ENCODE measurements at places on chromosomes 12 and 14.

GRCh38 chr12:57261428-57261865 lies 10.5 kb upstream of the STAC3 start:
- no peak for DNase-seq
- no peak overlapping the region for H3K4me3 ChIP-seq
- peak overlapping the region; percentile 87 for H3K27ac ChIP-seq
- H3K36me3 ChIP-seq, result peaks cover 4% of the 10 kb centered on the region
- no peaks in the 10 kb centered on the region for H3K27me3 ChIP-seq

DNA sequence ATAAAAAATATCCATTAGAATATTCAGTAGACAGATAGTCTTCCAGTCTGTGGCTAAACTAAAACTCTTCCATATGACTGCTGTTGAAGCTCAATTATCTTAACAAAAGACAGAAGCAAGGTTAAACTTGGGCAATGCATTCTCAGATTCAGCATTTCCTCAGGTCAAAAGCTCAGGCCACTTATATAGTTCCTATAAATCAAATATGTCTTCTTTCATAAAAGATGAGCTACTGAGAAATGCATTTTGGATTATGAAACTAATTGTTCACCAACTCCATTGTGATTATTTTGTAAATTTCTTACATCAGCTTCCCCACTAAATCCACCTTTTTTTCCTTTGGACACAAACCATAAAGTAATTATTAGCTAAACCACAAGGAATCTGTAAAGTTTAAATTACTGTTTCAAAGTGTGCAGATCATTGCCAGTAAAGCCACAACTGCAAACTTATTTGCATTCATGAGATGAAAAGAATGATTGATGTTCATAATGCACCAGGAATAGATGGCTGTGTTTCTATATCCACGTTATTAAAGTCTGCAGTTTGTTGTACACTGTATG lies 224.4 kb downstream of the FBXL14 start:
- no peaks in the 10 kb centered on the region for H3K4me1 ChIP-seq
- H3K27ac ChIP-seq, result no peak overlapping the region
- H3K27me3 ChIP-seq, result no peaks in the 10 kb centered on the region
- no peak for DNase-seq

DNA sequence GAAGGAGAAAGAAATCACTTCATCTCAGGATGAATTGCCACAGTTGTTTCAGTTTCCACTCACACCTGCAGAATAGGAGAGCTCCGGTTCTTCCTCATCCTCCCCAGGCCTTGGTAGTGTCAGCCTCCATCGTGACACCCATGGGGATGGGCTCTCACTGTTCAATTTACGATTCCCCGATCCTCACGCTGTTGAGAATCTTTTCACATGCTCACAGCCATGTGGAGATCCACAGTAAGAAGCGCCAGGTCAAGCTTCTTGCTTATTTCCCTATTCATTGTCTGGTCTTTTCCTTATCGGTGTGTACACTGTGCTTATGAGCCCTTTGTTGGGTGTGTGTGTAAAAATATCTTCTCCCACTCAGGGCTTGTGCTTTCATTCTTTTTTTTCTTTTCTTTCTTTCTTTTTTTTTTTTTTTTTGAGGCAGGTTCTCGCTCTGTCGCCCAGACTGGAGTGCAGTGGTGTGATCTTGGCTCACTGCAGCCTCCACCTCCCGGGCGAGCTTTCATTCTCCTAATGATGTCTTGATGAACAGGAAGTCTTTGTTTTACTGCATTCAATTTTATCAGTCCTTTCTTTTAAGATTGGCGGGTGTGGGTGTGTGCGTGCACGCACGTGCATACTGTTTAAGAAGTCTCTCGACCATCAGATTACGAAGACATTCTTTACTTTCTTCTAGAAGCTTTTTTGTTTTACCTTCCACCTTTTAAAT lies 21.5 kb downstream of the RIN3 start:
- H3K27me3 ChIP-seq, result no peaks in the 10 kb centered on the region
- H3K27ac ChIP-seq, result no peak overlapping the region
- no peak overlapping the region for H3K4me3 ChIP-seq

DNA sequence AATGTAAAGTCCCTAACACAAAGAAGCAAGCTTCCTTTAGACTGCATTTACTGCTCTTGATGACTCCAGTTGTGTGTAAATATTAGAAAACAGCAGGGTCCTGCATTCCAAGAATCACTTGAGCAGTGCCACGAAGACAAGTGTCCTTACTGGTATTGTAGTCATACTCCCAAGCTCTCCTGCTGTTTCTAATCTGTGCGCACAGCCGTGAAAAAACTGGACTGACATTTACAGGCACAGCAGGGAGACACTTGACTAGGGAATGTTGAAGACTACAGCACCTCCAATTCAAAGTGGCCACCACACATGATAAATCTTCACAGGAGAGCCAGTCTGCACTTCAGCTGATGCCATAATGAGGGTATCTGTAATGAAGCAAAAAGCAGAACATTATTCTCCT lies 91.4 kb downstream of the VRK1 start:
- H3K27me3 ChIP-seq, result no peaks in the 10 kb centered on the region
- no peaks in the 10 kb centered on the region for H3K4me1 ChIP-seq
- H3K4me3 ChIP-seq, result no peak overlapping the region
- no peak overlapping the region for H3K27ac ChIP-seq

DNA sequence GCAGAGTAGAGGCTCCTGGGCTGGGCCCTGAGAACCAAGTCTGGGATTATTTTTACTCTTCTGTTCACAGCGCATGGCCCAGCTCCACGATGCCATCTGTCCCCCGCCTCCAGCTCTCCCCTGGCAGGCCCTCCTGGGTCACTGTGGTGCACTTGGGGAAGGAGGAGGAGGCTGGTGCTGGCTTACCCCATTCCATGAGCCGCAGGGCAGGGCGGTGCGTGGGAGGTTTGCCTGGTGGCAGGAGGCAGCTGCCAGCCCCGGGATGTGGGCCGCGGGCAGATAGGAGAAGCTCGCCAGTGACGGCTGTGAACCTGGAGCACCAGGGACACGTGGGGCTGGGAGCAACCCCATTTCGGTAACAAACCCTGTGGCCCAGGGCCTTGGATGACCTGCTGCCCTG lies 23.2 kb downstream of the TEAD4 start:
- H3K27ac ChIP-seq, result no peak overlapping the region
- no peaks in the 10 kb centered on the region for H3K4me1 ChIP-seq
- no peaks in the 10 kb centered on the region for H3K27me3 ChIP-seq
- no peak overlapping the region for H3K4me3 ChIP-seq
- no peak for DNase-seq
- no peaks in the 10 kb centered on the region for H3K36me3 ChIP-seq

- no peak overlapping the region for H3K27ac ChIP-seq
- no peak overlapping the region for H3K4me3 ChIP-seq
- H3K36me3 ChIP-seq, result no peaks in the 10 kb centered on the region
- no peaks in the 10 kb centered on the region for H3K4me1 ChIP-seq
- DNase-seq, result no peak
Observed at GRCh38 chr14:96626916-96627315, 124.7 kb downstream of the PAPOLA start.

- H3K27me3 ChIP-seq, result no peaks in the 10 kb centered on the region
Observed at GRCh38 chr14:63186453-63186852, 17.8 kb upstream of the RHOJ start.

DNA sequence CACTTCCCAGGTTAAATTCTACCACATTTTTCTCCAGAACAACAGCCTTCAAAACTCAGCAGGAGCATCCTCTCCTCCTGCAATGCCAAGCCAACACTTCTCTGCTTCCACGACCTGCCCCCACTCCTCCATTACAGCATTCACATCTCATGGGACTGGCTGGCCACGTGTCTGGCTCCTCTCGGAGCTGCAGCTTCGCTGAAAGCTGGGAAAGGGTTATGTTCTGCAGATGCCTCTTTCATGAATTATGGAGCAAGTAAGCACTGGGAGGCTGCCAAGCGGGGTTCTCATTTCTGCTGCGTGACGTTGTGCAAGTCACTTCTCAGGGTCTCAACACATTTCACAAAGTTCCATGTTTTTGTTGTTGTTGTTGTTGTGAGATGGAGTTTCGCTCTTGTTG lies 142.2 kb upstream of the RFLNA start:
- H3K4me1 ChIP-seq, result no peaks in the 10 kb centered on the region
- no peaks in the 10 kb centered on the region for H3K27me3 ChIP-seq
- no peak for DNase-seq

DNA sequence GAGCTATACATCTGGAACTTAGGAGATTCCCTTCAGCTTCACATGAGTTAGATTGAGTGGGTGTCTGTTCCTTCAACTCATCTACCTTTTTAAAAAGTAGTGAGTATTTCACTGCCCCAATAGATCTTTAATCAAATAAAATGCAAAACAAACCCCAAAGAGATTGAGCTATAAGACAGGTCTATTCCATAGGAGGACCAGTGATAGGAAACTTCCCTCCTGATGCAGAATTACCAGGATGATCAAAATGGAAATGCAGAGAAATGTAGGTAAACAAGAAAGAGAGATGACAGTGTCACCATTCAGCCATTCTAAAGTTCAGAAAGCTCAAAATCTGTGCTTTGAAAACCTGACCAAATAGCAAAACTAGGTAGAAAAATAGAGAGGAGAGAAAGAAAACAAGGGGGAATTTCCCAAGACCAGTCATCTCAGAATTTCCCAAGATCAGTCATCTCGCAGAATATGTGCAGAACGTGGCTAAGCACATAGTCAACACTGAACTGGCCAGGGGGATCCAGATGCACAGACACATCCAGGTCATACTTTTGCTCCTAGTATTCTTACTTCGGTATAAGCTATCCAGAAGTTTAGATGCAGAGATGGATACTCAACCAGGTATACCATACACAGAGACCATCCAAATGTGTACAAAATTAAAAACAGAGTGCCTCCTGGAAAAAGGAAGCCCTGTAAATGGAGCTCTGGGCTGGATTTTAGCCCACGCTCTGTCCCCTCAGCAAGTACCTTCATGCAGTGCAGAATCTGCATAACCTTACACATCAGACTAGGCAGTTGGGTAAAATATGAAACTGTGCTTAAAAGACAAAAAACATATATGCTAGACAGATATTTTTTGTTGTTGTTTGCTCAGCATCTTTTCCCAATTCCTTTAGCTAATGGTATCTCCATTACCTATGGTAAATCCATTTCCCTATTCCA lies 27.4 kb downstream of the SLC41A2 start:
- H3K36me3 ChIP-seq, result no peaks in the 10 kb centered on the region
- H3K27ac ChIP-seq, result no peak overlapping the region
- peaks cover 8% of the 10 kb centered on the region for H3K4me1 ChIP-seq
- DNase-seq, result no peak
- H3K4me3 ChIP-seq, result no peak overlapping the region
- no peaks in the 10 kb centered on the region for H3K27me3 ChIP-seq

DNA sequence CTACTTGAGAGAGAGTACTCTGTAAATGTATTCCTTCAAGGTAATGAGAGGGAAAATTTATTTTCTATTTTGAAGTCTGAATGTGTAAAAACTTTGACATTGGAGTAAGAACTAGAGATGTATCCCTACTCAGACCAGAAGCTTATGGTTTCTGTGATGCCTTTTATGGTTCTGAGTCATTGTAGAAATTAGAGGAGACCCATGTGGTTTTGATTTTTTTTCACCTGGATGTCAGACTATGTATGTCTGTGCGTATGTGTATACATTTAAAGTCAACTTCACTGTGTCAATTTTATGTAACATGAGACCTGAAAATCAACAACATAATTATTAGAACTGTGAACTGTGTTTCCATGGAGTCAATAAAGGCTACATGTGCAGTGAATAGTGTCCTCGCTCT lies 302.0 kb downstream of the TRHDE start:
- H3K27ac ChIP-seq, result no peak overlapping the region
- no peaks in the 10 kb centered on the region for H3K4me1 ChIP-seq
- H3K27me3 ChIP-seq, result no peaks in the 10 kb centered on the region
- no peak for DNase-seq
- no peak overlapping the region for H3K4me3 ChIP-seq
- H3K36me3 ChIP-seq, result no peaks in the 10 kb centered on the region

GRCh38 chr14:68199554-68200151 lies 380.1 kb downstream of the RAD51B start:
- DNase-seq, result no peak
- no peaks in the 10 kb centered on the region for H3K27me3 ChIP-seq
- no peak overlapping the region for H3K4me3 ChIP-seq
- peak overlapping the region; percentile 77 for H3K27ac ChIP-seq
- no peaks in the 10 kb centered on the region for H3K4me1 ChIP-seq

Data from right lobe of liver (tissue), 6 donors.